ENCODE measurements at places on chromosomes 11 and 22. TPM values are rescaled to one million over a fixed set of nuclear protein-coding genes. Genes with fewer than 3 reads are reported as not detected.
A peak's percentile ranks its signal among the peaks of the same experiment; 100 is the strongest.

The FGF4 gene
- total RNA-seq = not detected

The CARD16 gene
- total RNA-seq = 8.0 TPM

The OR51I1 gene
- not detected for total RNA-seq

DNA sequence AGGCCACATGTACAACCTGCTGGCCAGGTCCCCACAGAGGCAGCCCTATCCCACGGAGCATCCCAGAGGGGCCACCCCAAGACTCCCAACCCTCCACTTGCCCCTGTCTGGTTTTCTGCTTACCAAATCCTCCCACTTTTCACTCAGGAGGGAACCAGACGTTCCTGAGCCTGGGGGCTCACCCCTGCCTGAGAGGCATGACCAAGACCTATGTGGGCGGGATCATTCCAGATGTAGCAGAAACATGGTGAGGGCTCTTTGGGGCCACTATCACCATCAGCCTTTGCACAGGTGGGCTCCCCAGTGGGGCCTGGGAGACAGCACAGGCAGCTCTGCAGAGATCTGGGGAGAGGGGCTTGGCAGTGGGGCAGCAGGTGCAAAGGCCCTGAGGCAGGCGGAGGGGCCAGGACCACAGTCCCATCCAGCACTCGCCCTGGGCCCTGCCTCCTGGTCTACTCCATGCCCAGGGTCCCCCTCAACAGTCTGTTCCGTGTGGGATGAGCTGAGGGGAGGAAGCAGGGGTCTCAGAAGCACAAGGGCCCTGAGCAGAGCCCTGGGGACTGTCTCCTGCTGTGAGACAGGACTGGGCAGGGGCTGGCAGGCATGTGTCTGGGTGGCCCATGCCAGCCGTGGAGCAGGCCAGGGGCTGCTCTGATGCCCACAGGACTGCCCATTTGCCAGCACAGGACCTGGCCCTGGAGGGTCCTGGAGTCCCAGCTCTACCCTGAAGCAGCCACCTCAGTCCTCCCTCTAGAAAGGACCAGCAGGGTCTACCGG is 9.4 kb downstream of the PIM3 start:
- H3K4me1 ChIP-seq = peaks cover 47% of the 10 kb centered on the region
- H3K4me3 ChIP-seq = peak overlapping the region; percentile 94
- no peak for DNase-seq
- H3K27ac ChIP-seq = no peak overlapping the region
- no peaks in the 10 kb centered on the region for H3K27me3 ChIP-seq

DNA sequence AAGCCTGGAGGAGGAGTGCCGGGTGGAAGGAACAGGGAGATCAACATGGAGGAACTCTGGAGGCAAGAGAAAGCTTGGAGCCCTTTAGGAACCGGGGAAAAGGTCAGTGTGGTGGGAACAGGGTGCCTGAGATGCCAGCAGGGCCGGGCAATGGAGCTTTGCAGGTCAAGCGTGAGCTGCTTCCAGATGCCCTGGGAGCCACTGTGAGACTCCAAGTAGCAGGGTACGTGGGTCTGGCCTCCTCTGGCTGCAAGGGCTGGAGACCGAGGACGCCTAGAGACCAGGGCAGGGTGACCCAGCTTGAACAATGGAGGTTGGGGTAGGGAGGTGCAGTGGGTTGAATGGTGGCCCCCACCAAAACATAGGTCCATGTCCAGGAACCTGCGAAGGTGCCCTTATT is 15.6 kb upstream of the EMID1 start:
- H3K27ac ChIP-seq = no peak overlapping the region
- H3K4me1 ChIP-seq = no peaks in the 10 kb centered on the region
- peaks cover 10% of the 10 kb centered on the region for H3K27me3 ChIP-seq
- H3K4me3 ChIP-seq = no peak overlapping the region
- no peak for DNase-seq

DNA sequence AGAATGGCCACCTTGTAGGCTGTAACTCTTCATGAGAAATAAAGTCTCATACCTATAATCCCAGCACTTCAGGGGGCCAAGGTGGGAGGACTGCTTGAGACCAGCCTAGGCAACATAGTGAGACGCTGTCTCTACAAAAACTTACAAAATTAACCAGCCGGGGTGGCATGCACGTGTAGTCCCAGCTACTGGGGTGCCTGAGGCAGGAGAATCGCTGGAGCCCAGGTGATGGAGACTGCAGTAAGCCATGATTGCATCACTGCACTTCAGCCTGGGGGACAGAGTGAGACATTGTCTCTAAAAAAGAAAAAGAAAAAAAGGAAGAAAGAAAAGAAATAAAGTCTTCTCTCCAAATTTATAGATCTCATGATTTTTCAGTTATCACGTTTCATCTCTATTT is 4.2 kb upstream of the SLCO2B1 start:
- H3K27ac ChIP-seq = no peak overlapping the region
- peaks cover 26% of the 10 kb centered on the region for H3K4me1 ChIP-seq
- H3K4me3 ChIP-seq = no peak overlapping the region
- H3K36me3 ChIP-seq = no peaks in the 10 kb centered on the region
